Motor neuron (in vitro differentiated cells): ENCODE measurements at places on chromosomes 4 and X. TPM values are rescaled to one million over a fixed set of nuclear protein-coding genes. Genes with fewer than 3 reads are reported as not detected.

SSX4B gene
- total RNA-seq, result not detected in 2 replicates

TRAM1L1 gene
- 6.5 and 10.9 TPM in 2 replicates for total RNA-seq

HSFX3 gene
- total RNA-seq, result not detected in 2 replicates

SEPTIN6 gene
- 74.1 and 76.1 TPM in 2 replicates for total RNA-seq

MAGEA6 gene
- total RNA-seq, result not detected in 2 replicates

ADGRL3 gene
- 74.4 and 90.0 TPM in 2 replicates for total RNA-seq

PAK3 gene
- 23.0 and 24.5 TPM in 2 replicates for total RNA-seq

CXCL3 gene
- 1.7 and 1.9 TPM in 2 replicates for total RNA-seq
